ENCODE measurements at places on chromosomes 7 and 10.
A peak's percentile ranks its signal among the peaks of the same experiment; 100 is the strongest.

- no peak overlapping the region for H3K27ac ChIP-seq
- no peak for DNase-seq
- no peaks in the 10 kb centered on the region for H3K36me3 ChIP-seq
- peaks cover 59% of the 10 kb centered on the region for H3K27me3 ChIP-seq
- H3K4me1 ChIP-seq = peaks cover 37% of the 10 kb centered on the region
These were observed 598 bp upstream of the AMZ1 start for GRCh38 chr7:2687338-2687869.

GRCh38 chr7:101119876-101120275 lies 7.0 kb upstream of the SERPINE1 start:
- H3K27ac ChIP-seq = no peak overlapping the region
- peaks cover 12% of the 10 kb centered on the region for H3K4me1 ChIP-seq
- H3K4me3 ChIP-seq = no peak overlapping the region
- H3K36me3 ChIP-seq = no peaks in the 10 kb centered on the region
- H3K27me3 ChIP-seq = peaks cover 24% of the 10 kb centered on the region

GRCh38 chr7:134362587-134363483 lies 46.1 kb upstream of the SLC35B4 start:
- H3K4me3 ChIP-seq = no peak overlapping the region
- H3K36me3 ChIP-seq = no peaks in the 10 kb centered on the region
- peaks cover 27% of the 10 kb centered on the region for H3K27me3 ChIP-seq
- H3K27ac ChIP-seq = no peak overlapping the region
- H3K4me1 ChIP-seq = peaks cover 4% of the 10 kb centered on the region

GRCh38 chr10:82396886-82397285 lies 521.9 kb downstream of the NRG3 start:
- no peaks in the 10 kb centered on the region for H3K27me3 ChIP-seq
- DNase-seq = no peak
- H3K27ac ChIP-seq = no peak overlapping the region
- H3K4me3 ChIP-seq = no peak overlapping the region

- H3K4me3 ChIP-seq = no peak overlapping the region
- no peaks in the 10 kb centered on the region for H3K4me1 ChIP-seq
These were observed 35.4 kb downstream of the CROT start for GRCh38 chr7:87380905-87381304.

DNA sequence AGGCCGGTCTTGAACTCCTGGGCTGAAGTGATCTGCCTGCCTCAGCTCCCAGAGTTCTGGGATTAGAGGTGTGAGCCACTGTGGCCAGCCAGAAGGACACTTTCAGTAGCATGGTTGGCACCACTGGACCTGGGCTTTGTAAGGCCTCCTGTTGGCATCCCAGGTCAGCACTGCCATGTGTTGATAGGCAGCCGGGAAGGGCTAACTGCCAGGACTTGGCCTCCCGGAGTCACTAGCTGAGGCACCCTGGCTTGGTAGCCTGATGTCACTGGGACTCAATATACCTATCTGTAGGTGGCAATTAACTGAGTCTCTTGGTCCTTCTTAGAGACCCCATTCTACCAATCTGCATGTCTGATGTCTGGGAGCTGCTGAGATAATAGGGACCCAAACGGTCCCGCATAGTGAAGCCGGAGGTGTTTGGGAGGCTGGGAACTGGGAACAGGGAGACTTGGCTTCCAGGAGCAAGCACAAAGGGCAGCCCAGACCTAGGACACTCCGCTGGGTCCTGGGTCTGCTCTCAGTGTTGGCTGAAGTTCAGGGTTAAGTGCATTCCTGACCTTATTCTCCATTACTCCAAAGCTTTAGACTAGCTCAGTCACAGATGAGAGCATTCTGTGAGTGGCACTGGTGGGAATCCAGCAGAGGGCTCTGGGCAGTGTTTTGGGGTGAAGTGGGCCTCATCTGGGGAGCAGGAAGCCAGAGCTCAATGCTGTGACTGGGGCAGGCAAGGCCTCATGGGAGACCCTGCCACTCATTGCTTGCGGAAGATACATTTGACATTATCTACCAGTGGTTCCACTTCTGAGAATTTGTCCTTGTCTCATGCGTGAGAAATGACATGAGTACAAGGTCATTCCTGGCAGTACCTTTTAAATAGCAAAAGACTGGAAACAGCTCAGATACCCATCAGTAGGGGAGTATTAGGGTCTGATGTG lies 2.7 kb downstream of the LHPP start:
- H3K27me3 ChIP-seq = no peaks in the 10 kb centered on the region
- H3K4me3 ChIP-seq = peak overlapping the region; percentile 11
- H3K36me3 ChIP-seq = no peaks in the 10 kb centered on the region
- H3K4me1 ChIP-seq = peaks cover 25% of the 10 kb centered on the region
- no peak for DNase-seq
- H3K27ac ChIP-seq = peak overlapping the region; percentile 59

- no peak overlapping the region for H3K4me3 ChIP-seq
- DNase-seq = no peak
- no peaks in the 10 kb centered on the region for H3K27me3 ChIP-seq
- H3K4me1 ChIP-seq = no peaks in the 10 kb centered on the region
- H3K27ac ChIP-seq = no peak overlapping the region
- peaks cover 38% of the 10 kb centered on the region for H3K36me3 ChIP-seq
These were observed 60.0 kb downstream of the TYW1 start for GRCh38 chr7:67056683-67057082.

DNA sequence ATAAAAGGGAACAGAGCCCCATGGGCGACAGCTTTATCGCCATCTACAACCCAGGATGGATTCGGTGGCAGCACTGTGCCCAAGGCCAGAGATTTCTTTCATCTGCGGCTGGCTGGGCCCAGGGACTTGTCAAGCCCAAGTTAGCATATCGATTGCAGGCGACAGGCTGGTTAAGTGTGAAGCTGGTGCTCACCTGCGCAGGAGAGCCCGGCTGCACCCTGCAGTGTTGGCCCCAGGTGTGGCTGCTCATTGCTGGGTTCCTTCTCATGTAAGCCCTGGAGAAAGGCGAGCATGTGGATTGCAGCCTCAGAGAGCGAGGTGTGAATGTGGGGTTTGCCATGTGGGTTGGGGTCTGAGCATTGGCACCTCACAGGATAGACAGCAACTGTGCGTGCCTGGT lies 40.6 kb upstream of the LRRC4 start:
- peak overlapping the region; percentile 85 for H3K27ac ChIP-seq
- H3K4me3 ChIP-seq = no peak overlapping the region
- H3K36me3 ChIP-seq = peaks cover 38% of the 10 kb centered on the region
- no peak for DNase-seq
- peaks cover 3% of the 10 kb centered on the region for H3K4me1 ChIP-seq
- H3K27me3 ChIP-seq = no peaks in the 10 kb centered on the region

DNA sequence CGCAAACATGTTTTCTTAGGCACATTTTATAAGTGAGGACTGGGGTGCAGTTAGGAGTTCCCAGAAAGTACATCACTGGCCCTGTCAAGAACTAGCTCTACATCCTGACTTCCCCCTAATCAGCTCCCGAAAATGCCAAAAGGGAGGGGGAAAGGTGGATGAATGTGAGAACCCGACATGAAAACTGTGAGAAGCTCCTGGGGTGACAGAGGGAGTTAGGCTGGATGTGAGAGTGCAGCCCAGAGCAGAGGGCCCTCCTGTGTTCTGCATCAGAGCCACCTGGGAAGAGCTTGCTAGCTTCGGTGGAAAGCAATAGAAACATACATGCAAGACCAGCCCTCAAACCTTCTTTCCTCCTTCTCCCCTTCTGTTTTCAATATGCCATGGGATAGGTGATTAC lies 30.5 kb upstream of the SEM1 start:
- no peaks in the 10 kb centered on the region for H3K36me3 ChIP-seq
- H3K4me3 ChIP-seq = no peak overlapping the region
- H3K4me1 ChIP-seq = no peaks in the 10 kb centered on the region
- no peak overlapping the region for H3K27ac ChIP-seq
- no peak for DNase-seq
- peaks cover 5% of the 10 kb centered on the region for H3K27me3 ChIP-seq

DNA sequence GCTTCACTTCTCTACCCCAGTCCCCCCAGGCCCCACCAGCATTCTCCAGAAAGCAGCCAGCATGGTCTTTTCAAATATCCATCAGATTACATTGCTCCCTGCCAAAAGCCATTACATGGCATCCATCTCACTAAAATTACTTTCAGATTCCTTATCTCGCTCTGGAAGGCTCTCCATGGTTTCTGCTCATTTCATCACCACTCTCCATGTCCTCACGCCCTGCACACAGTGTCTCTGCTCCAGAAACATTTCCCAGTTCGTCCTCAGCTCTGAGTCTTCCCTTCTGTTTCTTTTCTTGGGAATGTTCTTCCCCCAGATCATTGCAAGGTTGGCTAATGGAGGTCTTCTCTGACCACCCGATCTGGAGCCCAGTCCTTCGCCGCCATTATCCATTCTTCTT lies 499.1 kb downstream of the KCNMA1 start:
- DNase-seq = no peak
- no peaks in the 10 kb centered on the region for H3K4me1 ChIP-seq
- H3K4me3 ChIP-seq = no peak overlapping the region
- H3K27me3 ChIP-seq = peaks cover 12% of the 10 kb centered on the region
- no peaks in the 10 kb centered on the region for H3K36me3 ChIP-seq

GRCh38 chr10:97020452-97021400 lies 165.0 kb downstream of the SLIT1 start:
- H3K36me3 ChIP-seq = no peaks in the 10 kb centered on the region
- no peak overlapping the region for H3K4me3 ChIP-seq
- H3K27ac ChIP-seq = no peak overlapping the region
- H3K4me1 ChIP-seq = peaks cover 21% of the 10 kb centered on the region
- no peak for DNase-seq
- H3K27me3 ChIP-seq = no peaks in the 10 kb centered on the region

DNA sequence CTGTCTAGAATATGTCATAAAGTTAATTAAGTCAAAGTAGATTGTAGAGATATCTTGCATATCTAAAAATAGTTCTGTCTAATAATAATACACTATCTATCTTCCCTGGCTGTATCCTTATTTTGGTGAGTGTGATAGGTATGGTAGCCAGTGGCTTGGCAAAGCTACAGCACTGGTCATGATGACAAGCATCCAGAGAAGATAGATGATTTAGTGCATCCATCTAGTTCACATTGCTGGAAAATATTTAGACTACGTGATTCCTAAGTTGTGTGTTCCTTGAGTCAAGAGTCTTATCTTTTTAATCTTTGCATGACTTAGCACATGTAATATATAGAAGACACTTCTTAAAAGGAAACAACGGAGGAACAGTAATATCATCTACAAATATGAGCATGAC lies 711.2 kb upstream of the KCND2 start:
- H3K36me3 ChIP-seq = no peaks in the 10 kb centered on the region
- H3K27me3 ChIP-seq = no peaks in the 10 kb centered on the region
- H3K4me3 ChIP-seq = no peak overlapping the region
- H3K4me1 ChIP-seq = no peaks in the 10 kb centered on the region
- no peak for DNase-seq
- H3K27ac ChIP-seq = no peak overlapping the region

- no peak for DNase-seq
- H3K36me3 ChIP-seq = no peaks in the 10 kb centered on the region
- no peaks in the 10 kb centered on the region for H3K27me3 ChIP-seq
- no peak overlapping the region for H3K27ac ChIP-seq
These were observed 207.2 kb upstream of the SVIL start for GRCh38 chr10:29841724-29842649.

DNA sequence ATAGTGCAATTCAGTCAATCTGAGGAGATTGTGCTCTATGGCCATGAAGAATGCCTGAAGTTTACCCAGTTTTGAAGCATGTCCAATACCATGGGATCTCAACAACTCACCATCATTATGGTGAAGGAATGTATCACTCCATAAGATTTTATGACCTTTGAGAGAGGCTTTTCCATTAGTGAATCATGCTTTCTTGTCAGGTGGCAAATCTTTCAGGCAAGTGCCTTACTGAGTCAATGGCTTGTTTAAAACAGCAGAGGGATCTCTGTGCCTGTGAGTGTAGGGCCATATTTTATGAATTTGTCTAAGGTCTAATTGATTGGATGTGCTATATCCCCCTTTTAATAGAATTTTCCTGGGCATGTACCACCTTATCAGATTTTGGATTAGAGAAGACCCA lies 131.5 kb downstream of the CCDC7 start:
- no peak overlapping the region for H3K4me3 ChIP-seq
- no peaks in the 10 kb centered on the region for H3K27me3 ChIP-seq
- no peaks in the 10 kb centered on the region for H3K36me3 ChIP-seq
- no peak for DNase-seq
- no peaks in the 10 kb centered on the region for H3K4me1 ChIP-seq

DNA sequence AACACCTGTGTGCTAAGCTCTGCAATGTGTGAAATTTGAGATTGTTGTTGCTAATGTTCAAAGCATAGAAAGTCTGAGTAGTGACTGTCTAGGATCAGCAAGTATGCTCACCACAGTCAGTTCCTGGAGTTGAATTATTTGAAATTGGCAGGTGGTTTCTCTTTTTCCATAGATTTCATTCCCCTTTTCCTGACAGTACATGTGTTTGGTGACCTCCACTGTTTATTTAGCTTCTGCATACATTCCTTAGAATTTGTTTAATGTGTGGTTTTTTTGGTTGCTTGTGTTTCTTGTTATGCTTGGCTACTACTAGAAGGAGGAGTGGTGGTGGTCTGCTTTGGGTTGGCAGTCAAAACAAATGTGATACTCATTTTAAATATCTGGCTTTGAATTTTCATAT lies 52.3 kb downstream of the FOXP2 start:
- H3K36me3 ChIP-seq = no peaks in the 10 kb centered on the region
- no peaks in the 10 kb centered on the region for H3K4me1 ChIP-seq
- DNase-seq = no peak

DNA sequence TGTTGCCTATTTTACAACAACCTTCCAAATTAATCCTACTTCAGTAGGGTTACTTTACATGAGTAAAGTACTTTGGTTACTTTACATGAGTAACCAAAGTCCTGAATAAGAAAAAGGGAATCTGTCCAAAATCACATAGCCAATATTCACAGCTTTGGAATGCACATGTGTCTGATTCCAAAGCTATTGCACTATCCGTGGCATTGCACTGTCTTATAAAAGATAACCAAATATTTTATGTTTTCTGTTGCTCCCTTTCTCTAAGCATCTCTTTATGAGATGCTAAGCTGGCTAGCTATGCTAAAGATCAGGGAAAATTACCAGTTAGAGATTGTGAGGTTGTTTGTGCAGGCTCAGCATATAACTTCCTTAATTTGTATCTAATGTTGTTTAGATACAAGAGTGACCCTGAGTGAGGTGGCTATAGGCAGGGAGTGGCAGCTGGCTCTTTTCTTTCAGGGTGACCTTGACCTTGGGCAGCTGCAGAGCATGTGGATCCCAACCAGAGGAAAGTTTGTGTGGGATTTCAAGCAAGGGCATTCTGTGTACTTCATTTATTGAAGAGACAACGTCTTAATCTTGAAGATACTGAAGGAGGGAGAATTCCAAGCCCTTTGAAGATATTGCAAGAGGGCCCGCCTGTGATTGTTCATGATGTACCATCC lies 366.1 kb upstream of the ANKRD30A start:
- no peak overlapping the region for H3K27ac ChIP-seq
- H3K4me1 ChIP-seq = no peaks in the 10 kb centered on the region
- no peak overlapping the region for H3K4me3 ChIP-seq
- H3K27me3 ChIP-seq = no peaks in the 10 kb centered on the region
- no peaks in the 10 kb centered on the region for H3K36me3 ChIP-seq
- DNase-seq = no peak

- DNase-seq = no peak
- no peaks in the 10 kb centered on the region for H3K27me3 ChIP-seq
- H3K36me3 ChIP-seq = peaks cover 4% of the 10 kb centered on the region
- H3K27ac ChIP-seq = no peak overlapping the region
These were observed 17.9 kb downstream of the OR6V1 start for GRCh38 chr7:143069912-143070500.

- DNase-seq = no peak
- H3K4me3 ChIP-seq = no peak overlapping the region
- H3K27me3 ChIP-seq = no peaks in the 10 kb centered on the region
- H3K36me3 ChIP-seq = no peaks in the 10 kb centered on the region
These were observed 992.2 kb downstream of the PCDH15 start for GRCh38 chr10:53808677-53809372.

- no peaks in the 10 kb centered on the region for H3K36me3 ChIP-seq
- no peaks in the 10 kb centered on the region for H3K4me1 ChIP-seq
- no peak overlapping the region for H3K27ac ChIP-seq
These were observed 131.7 kb downstream of the DGKI start for GRCh38 chr7:137715121-137715520.
